LHCN-M2 (cell line): ENCODE measurements at places on chromosomes 16 and 17. TPM values are rescaled to one million over a fixed set of nuclear protein-coding genes. Genes with fewer than 3 reads are reported as not detected.

CLDN7 gene
- not detected in 2 replicates for total RNA-seq

DNA sequence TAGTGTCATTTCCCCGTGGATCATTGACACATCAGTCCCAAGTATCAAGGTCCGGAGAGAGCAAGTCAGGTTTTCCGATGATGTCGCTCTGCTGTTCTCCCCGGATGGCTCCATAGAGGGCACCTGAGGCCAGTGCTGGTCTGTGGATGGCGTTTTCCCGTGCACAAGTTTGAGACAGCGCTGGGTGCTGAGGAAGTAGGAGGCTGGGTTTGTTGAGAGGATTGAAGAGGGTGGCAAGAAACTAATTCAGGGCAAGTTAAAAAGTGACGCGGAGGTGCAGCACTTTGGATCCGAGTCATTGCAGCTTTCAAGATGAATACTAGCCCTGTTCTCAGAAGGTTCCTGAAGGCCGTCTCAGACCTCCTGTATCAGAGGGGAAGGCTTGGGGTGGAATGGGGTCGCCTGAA lies 7.7 kb downstream of the NUBP1 start:
- DNase-seq, result no peak

- DNase-seq, result no peak
Observed at GRCh38 chr16:48495303-48495702, 110.1 kb upstream of the SIAH1 start.

GRCh38 chr16:27822529-27822928 lies 241.0 kb downstream of the GSG1L start:
- no peak for DNase-seq

DNA sequence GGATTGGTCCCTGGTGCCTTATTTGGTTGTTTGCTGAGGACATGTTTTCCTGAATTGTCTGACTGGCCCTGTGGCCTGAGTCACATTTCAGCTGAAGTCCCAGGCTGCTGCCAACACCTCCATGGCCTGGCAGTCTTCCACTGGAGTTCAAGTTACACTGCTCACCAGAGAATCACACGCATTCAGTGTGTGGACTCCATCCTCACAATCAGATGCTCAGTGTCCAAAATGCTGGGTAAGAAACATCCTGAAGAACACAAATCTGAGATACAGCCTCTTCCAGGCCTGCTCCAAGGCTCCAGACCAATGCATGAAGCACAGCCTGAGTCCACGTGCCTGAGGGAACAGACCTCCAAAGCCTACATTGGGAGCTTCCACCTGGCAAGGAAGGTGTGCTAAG lies 19.2 kb downstream of the CD300LB start:
- DNase-seq, result no peak

SSTR5 gene
- 0.64 and 0.98 TPM in 2 replicates for total RNA-seq

VWA3A gene
- not detected in 2 replicates for total RNA-seq

GRCh38 chr17:50344731-50345365 lies 1.1 kb upstream of the XYLT2 start:
- no peak for DNase-seq

- peak; percentile 69 for DNase-seq
Observed at GRCh38 chr16:13997933-13998332, 73.2 kb upstream of the MRTFB start.

DNA sequence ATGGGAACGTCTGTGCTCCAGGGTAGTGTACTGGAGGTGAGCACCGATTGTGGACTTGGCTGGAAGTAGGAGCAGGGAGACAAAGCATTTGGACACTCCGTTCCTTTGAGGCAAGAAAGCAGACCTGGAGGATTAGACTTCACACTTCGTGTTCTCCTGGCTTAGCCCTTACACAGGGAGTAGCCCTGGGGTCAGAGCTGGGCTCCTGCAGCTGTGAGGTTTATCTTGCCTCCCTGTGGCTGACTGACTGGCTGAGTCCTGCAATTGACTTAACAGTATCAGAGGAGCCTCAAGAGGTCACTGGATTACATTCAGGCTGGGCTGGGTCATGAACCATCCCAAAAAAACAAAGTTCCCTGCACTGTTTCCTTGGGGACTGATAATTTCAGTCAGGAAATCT lies 37.1 kb downstream of the MPRIP start:
- DNase-seq, result no peak

DNA sequence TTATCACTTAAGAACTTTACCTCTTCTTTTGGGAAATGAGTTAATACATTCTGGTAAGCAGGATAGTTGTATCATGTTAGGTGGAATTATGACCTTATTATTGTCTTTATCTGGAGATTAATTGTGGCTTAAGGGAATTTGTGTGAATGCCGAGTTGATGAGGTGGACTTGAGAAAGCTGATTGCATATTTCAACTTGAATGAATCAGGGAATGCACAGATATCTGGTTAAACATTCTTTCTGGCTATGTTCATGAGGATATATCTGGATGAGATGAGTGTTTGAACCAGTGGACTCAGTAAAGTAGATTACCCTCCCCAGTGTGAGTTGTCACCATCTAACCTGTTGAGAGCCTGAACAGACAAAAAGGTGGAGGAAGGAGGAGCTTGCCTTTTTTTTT lies 326.1 kb upstream of the GOT2 start:
- DNase-seq, result peak; percentile 50

DNA sequence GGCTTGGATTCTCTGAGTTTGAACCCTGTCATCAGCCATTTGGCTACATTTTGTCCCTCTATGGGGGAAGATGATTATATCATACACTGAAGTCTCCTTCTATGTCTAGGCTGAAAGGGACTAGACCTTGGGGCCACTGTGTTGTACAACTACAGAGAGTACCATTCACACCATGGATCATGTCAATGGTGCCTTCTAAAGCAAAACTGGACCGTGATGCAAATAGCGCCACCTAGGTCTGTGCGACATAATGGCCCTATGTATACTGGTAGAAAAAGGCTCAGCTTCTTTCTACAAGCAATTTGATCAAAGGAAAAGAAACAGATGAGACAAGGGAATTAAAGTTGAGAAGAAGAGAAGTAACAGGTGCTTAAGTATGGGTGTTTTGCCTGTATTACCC lies 100.7 kb downstream of the LYRM1 start:
- DNase-seq, result peak; percentile 26

GRCh38 chr17:81373536-81374160 lies 21.6 kb upstream of the BAHCC1 start:
- DNase-seq, result no peak

- DNase-seq, result no peak
Observed at GRCh38 chr17:49312722-49313121, 49.3 kb downstream of the ZNF652 start.

DNA sequence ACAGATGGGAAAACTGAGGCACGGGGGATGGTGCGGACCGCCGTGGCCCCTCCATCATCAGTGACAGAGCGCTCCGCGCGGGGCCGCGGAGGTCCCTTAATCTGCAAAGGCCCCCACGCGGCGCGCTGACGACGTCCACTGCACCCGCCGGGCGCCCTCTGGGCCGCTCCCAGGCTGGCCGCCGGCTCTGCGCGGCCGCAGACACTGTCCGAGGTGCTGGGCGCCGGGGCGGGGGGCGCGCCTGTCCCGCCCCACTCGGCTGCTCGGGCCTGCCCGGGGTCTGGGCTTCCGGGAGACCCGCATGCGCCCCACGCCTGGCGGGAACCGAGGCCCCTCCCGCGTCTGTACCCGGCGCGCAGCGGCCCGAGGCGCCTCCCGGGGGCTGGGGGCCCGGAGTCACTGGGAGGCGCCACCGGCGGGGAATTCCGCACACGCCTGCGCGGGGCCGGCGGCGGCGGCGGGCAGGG lies 550 bp upstream of the RNF213 start:
- DNase-seq, result peak; percentile 71

- no peak for DNase-seq
Observed at GRCh38 chr16:57043248-57043647, 49.1 kb upstream of the CPNE2 start.

- DNase-seq, result no peak
Observed at GRCh38 chr16:88466175-88466862, 13.2 kb downstream of the ZFPM1 start.
